PC-3 (cell line): ENCODE measurements at places on chromosomes 5 and 9.

DNA sequence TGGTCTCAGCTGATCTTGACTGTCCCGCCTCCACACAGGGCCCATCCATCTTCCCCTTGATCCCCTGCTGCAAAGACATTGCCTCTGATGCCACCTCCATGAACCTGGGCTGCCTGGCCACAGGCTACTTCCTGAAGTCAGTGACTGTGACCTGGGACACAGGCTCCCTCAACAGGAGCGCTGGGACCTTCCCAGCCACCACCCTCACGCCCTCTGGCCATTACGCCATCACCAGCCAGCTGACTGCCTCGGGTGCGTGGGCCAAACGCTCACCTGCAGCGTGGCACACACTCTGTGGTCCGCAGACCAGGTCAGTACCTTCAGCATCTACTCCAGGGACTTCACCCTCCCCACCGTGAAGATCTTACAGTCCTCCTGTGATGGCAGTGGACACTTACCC lies 71.9 kb downstream of the INSL6 start:
- DNase-seq = no peak

GRCh38 chr9:21357479-21358460 lies 7.1 kb upstream of the IFNA6 start:
- DNase-seq = no peak

DNA sequence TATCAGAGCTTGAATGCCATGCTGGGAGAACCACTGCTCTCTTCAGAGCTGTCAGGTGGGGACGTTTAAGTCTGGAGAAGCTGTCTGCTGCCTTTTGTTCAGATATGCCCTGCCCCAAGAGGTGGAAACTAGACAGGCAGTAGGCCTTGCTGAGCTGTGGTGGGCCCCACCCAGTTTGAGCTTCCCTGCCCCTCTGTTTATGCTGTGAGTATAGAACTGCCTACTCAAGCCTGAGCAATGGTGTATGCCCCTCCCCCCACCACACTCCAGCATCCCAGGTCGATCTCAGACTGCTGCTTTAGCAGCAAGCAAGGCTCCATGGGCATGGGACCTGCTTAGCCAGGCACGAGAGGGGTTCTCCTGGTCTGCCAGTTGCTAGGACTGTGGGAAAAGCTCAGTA lies 362.3 kb downstream of the FAM170A start:
- no peak for DNase-seq

- no peak for DNase-seq
These were observed 41.4 kb downstream of the PAM start for GRCh38 chr5:102796498-102796897.

DNA sequence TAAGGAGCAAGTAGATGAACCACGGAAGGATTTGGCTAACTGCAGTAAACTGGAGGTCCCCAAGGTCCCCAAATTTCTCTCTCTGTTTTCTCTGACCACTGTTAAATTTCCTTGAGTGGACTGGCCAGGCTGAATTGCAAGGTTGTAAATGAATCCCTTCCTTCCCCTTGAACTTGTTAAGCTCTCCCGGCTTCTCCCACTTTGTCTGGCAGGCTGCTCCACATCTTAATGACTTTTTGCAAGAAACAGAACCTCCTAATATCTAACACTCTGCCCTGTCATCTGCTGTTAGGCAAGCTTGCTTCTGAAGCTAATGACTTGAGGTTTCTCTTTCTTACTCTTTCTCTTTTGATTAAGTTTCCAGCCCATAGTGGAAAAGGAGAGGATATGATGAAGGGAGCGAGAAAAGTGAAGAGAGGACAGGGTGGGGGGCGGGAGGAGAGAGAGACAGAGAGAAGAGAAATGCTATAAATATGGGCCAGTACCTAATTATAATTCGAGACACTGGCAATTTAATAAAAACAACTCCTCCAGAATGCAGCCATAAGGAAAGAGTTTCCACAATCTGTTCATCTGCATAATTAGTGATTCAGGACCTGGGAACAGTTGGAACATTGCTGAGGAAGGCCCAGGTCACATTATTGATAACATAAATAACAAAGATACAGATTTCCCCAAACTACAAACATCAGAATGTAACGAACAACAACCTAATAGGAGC lies 437.3 kb upstream of the MPDZ start:
- no peak for DNase-seq
